Stimulated activated CD8-positive, alpha-beta memory T cell treated with anti-CD3 and anti-CD28 coated beads, Interleukin-7, amount 100 ng/mL, for 1 hour (primary cell): ENCODE measurements at places on chromosomes 4 and X.

- DNase-seq, result no peak
Observed at GRCh38 chr4:13476915-13477314, 7.2 kb downstream of the RAB28 start.

DNA sequence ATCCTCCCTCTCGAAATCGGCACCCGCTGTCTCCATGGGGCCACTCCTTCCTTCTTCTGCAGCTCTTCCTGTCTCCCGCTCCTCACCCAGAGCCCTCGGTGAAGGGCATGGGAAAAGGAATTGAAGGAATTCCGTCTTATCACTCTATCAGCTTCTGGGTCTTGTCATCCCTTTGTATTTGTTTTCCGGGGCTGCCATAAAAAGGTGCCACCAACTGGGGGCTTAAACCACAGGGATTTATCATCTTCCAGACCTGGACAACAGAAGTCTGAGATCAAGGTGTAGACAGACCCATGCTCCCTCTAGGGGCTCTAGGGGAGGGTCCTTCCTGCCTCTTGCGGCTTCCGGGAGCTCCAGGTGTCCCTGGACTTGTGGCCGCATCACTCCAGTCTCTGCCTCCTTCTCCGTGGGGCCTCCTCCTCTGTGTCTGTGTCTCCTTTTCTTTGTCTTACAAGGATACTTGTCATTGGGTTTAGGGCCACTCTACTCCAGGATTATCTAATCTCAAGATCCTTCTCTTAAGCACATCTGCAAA lies 24.0 kb downstream of the CD99 start:
- no peak for DNase-seq

- DNase-seq, result no peak
Observed at GRCh38 chr4:183807420-183808096, 97.5 kb upstream of the STOX2 start.

GRCh38 chr4:134365852-134366251 lies 164.3 kb upstream of the PABPC4L start:
- no peak for DNase-seq

DNA sequence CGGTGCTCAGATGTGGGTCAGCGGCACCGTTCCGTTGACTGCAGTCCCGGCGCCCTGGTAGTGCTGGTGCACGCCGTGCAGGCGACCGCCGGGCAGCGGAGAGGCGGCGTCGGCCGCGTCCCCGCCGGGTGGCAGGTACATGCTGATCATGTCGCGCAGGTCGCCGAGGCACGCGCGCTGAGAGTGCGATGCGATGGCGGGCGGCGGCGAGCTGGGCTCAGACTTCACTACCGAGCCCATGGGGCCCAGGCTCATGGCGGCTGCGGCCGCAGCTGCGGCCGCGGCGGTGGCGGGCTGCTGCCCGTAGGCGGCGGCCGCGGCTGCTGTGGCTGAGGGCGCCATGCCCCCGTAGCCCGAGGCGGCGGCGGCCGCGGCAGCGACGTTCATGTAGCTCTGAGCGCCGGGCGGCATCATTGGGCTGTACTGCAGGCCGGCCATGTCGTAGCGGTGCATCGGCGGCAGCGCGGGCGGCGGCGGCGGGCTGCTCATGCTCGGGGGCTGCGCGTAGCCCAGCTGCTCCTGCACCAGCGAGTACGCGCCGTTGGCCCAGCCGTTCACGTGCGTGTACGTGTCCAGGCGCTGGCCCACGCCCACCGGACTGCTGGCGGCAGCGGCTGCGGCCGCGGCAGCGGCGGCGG lies 1.0 kb downstream of the SOX3 start:
- DNase-seq, result no peak

GRCh38 chr4:143282211-143282707 lies 54.4 kb upstream of the GAB1 start:
- no peak for DNase-seq
